KG1 (cell line): ENCODE measurements at places on chromosomes 5 and 9.

GRCh38 chr5:141734501-141735229, 52.6 kb upstream of the ARAP3 start:
- DNase-seq = no peak

- DNase-seq = no peak
These were observed 10.3 kb downstream of the GBGT1 start for GRCh38 chr9:133153227-133154096.

GRCh38 chr5:40559306-40559705, 120.4 kb upstream of the PTGER4 start:
- no peak for DNase-seq

DNA sequence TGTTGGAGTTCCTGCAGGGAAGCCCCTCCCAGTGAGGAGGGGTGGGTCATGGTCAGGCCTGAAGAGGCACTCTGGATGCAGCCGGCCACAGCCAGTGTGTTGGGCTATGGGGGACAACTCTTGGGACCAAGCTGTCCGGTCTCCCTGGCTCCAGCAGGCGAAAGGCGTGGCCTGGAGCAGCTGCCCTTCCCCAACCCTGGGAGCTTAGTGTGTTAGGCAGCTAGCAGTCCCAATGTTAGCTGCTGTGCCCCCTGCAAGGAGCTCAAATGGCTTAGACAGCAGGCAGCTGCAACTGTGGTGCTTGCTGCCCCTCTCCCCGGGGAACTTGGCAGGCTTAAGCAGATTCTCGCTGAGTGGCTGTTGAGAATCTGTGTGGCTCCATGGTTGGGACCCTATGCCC, 67.5 kb upstream of the ACTBL2 start:
- DNase-seq = no peak

DNA sequence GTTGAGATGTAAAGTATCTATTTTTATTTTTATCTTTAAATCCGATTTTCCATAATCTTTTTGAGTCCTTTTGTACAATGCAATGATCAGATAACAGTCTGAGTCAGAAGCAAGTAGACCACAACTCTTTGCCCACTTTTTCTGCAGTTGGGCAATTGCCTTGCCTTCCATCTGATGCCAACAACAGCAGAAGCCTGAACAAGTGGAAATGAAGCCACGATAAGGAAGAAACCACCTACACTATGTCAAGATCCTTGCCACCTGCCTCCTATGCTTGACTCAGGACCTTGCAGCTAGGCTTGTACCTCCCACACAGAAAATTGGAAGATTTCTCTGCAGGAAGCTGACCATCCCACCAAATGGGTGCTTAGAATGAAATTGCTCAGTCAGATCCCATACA, 78.6 kb downstream of the ANXA1 start:
- DNase-seq = no peak

- DNase-seq = no peak
These were observed 11.1 kb upstream of the RXRA start for GRCh38 chr9:134314950-134315715.

GRCh38 chr5:118825226-118825625, 163.1 kb downstream of the DTWD2 start:
- no peak for DNase-seq

- no peak for DNase-seq
These were observed 26.6 kb upstream of the CREBRF start for GRCh38 chr5:173029499-173029921.

GRCh38 chr9:131621551-131622358, 76.4 kb downstream of the PRRT1B start:
- no peak for DNase-seq

DNA sequence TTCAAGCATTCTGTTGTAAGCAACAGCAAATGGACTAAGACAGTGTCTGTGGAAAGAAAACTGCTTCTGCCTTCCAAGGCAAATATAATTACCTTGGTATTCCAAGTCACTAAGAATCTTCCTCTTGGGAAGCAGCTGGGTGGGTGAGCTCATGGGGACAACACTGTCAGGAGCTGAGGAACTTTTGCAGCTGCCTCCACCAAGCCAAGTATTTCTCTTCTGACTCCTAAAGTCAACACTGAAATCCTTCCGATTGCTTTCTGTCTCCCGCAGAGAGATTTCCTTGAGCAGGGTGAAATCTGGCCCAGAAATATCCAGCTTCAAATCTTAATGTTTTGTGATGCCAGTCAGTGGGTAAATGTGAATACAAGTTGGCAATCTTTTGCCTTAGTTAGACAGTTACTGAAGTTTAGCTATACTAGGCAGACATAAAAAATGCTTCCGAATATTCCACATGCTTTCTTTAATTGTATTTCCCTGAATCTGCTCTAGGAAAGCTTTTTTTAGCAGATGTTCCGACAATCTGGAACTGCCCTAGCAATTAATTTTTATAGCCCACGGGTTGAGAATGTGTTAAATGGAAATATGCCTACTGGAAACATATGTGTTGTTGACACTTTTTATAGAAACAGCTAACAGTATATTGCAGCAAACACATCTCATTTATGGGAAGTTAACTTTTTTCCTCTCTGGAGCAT, 369.9 kb upstream of the DAB2 start:
- no peak for DNase-seq

DNA sequence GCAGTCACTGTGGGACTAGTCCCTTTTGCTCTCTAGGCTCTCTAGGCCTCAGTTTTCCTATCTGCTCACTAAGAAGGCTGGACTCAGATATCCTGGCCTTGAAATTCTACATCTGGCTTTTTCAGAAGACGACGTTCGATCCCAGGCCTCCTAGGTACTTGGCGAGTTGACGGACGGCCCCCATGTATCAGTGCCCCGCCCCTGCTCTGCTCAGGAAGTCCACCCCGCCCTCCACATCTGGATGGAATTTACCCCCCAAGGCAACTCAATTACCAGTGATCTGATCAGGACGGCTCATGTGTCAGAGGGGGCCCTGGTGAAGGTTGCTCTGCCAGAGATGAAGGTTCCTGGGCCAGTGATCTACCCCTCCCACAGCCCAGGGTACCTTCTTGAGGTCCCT, 44.1 kb upstream of the SYNPO start:
- DNase-seq = no peak

- DNase-seq = no peak
These were observed 15.1 kb upstream of the TCF7 start for GRCh38 chr5:134099288-134099872.

GRCh38 chr9:108620767-108621166, 235.0 kb downstream of the ACTL7B start:
- no peak for DNase-seq

DNA sequence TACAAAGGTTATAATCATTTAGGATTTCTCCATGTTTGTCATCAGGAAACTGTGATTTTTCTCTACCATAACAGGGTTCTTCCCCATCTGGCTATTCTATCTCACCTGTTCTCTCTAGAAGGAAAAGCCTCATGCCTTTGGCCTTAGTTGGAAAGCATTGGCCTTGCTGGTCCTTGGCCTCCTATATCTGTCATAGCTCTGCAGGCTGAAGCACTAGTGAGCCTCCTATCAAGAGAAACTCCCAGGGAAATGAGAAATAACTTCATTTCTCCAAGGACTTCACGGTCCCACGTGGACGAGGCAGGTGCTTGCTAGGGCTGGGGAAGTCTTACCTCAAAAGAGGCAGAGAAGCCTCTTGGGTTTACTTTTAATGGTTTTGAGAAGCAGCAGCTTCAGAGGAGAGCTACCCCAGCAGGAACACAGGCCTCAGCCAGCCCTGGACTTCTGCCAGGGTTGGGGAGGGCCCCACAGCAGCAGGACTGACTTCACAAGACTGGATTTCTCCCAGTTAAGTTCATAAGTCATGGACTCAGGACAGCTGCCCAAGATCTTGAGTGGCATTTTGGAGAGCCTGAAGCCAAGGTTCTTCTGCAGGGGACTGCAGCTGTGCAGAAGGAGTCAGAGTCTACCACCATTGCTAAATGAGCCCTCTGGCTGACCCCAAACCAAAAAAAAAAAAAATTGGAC, 15.8 kb upstream of the PSAT1 start:
- DNase-seq = no peak

DNA sequence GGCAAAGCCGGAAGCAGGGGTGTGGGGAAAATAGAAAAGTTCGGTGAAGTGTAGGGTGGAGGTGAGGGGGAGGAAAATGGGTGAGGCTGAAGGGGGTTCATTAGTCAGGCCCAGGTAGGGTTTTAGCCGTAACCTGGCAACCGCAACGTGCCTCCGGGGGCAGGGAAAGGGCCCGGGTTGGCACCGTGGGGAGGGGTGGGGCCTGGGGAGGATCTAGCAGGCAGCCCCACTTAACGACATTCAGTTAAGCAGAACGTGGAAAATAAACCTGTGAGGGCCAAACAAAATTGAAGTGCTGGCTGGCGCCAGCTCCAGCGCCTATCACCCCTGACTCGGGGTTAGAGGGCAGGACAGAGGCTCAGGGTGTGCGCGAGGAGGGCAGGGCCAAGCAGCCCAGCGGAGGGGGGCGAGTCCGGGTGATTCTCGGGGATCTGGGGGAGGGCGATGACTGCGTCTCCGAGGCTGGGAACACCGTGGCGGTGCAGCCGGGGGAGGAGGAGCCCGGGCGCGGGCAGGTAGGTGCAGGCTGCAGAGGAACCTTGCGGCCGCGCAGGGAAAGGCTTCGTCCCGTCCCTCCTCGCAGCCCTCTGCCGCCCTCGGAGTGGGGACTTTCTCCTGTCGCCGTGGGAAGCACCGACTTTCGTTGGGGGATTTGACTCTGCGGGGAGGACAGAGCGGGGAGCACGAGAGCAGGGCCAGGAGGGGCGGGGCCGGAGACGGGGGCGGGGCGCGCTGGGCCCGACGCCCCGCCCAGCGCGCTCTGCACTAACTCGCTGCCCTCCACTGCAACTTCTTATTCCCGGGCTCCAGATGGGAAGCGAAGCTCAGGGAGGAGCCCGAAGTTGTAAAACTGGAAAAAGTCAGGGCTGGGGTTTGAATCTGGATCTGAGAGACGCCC, 5.1 kb downstream of the RGS14 start:
- DNase-seq = no peak

DNA sequence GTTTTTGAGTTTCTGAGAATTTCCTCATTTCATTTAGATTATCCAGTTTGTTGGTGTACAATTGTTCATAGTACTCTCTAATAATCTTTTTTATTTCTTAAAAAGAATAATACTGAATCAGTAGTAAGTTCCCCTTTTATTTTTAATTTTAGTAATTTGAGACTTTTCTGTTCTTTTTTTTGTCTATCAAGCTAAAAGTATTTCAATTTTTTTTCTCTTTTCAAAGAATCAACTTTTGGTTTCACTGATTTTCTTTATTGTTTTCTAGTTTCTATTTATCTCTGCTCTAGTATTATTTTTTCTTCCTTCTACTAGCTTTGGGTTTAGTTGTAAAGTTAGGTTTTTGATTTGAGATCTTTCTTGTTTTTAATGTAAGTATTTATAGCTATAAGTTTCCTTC, 60.6 kb upstream of the ARL15 start:
- DNase-seq = no peak

GRCh38 chr5:100690036-100690560, 154.9 kb downstream of the FAM174A start:
- no peak for DNase-seq

DNA sequence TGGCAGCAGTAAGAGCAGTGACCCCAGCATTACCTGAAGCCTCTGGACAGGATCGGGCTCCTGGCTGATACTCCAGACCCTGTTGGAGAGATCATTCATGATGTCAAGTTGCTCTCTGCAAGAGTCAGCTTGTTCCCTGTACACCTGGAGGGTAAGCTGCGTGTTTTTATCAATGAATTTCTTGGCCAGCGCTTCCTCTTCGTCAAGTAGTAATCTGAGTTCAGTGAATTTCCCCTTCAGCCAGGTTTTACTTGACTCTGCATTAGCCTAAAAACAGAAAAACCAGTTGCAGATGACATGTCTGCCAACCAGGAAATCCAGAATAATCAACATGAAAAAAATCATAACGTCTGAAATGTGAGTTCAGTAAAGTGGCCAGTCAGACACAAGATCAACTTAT, 19.1 kb downstream of the TRIM14 start:
- no peak for DNase-seq

- no peak for DNase-seq
These were observed 153.8 kb downstream of the GOLPH3 start for GRCh38 chr5:32020271-32020670.

DNA sequence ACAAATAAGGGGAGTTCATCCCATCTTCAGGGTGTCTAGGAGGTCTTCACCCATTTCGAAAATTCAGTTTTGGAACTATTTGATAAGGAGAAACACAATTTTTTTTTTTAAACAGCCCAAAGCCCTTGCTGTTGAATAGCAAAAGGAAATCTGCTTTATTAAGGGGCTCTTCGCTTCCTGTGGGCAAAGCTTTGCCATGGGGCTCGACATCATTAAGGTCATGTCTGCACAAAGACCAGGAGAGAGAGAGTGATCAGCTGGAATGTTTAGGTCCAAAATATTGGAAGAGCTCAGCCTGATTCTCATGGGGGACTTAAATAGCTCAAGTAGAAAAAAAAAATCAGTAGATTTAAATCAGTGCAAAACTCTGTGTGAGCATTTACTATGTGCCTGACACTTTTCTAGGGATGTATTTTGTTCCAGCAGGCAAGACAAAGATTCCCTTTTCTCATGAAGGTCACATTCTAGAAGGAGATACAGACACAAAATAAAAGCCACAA, 564.6 kb upstream of the KLF4 start:
- DNase-seq = no peak

- DNase-seq = no peak
These were observed 30.9 kb downstream of the YIPF5 start for GRCh38 chr5:144139586-144139985.

- DNase-seq = no peak
These were observed 59.4 kb upstream of the GNA14 start for GRCh38 chr9:77707383-77708063.

- no peak for DNase-seq
These were observed 550.6 kb downstream of the CDH10 start for GRCh38 chr5:24094081-24094679.

GRCh38 chr5:151970885-151971284, 46.2 kb upstream of the GLRA1 start:
- DNase-seq = no peak

- no peak for DNase-seq
These were observed 691 bp downstream of the DMXL1 start for GRCh38 chr5:119071561-119071995.

DNA sequence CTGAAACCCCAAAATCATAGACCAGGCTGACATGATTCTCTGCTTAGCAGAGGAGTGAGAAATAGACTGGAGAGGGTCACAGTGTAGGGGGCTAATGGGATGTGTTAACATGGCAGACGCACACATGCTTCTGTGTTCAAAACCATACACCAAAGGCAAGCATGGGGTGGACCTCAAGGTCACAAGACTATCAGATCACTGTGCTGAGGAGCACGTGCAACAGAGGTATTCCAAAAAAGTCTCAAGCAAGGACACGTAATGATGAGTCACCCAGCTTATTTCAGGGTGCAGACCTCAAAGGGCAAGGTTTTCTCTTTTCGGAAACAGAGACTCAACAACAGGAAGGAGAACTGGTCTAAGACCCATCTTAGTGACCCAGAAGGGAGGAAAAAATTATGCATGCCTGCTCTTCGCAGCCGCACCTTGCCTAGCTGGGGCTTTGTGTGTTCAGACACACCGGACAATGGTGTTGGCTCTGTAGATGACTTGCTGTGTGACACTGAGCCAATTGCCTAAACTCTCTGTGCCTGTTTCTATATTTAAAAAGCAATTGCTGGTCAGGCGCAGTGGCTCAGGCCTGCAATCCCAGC, 20.3 kb downstream of the WHRN start:
- no peak for DNase-seq

GRCh38 chr9:136237486-136238341, 7.9 kb downstream of the QSOX2 start:
- no peak for DNase-seq
